GM10248 (cell line): ENCODE measurements at places on chromosomes 4 and X.

DNA sequence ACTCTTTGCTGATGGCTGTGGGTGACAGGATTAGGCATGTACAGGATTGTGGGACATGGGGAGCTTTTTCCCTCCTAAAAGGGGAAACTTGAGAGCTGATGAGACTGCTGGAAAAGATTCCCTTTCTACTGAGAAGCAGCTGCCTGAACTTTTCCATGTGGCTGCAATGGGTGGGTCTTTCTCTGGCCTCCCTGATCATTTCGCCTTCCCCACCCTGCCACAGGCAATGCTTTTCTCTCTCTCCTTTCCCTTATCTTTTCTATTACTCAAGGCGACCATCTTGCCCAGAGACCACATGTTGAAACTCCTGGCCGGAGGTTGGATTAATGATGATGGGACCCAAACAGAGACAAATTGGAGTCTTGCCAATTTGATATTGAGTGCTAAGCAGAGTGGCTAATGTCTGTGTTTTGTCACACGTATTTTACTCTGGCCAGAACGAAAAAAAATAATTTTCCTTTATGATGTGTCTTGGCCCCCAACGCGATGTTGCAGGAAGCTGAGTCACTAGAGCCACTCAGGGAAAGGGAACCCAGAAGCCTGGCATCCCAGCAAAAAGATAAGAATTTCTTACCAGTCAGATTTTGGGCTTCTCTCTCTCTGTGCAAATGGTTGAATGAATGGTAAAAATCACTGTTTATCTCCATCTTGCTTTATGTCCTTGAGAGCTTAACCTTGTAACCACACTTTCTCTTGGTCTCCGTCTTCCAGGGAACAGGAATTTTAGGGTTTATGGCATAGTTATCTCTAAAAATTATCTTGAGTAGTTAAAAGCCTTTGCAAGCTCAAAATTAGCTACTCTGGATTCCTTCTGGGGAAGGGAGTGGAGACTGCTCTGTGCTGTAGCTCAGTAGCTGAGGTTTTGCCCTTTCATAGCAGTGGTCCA, 19.4 kb upstream of the ATP8A1 start:
- DNase-seq: no peak

DNA sequence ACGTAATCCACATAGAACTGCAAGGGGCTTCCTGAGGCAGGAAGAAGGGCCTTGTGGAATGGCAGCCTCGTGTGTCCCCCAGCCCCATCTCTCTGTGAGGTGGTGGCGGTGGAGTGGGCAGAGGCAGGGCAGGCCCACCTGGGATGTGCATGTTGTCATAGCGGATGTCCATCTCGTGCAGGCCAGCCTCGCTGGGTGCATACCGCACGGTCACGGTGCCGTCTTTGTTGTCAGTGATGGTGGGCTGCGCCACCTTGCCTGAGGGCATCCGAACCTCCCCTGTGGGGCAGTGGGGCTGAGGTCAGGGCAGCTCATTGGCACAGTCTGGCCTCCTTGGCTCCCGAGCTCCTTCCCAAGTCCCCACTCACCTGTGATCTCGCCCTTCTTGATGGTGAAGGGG, 20.4 kb downstream of the FLNA start:
- no peak for DNase-seq

DNA sequence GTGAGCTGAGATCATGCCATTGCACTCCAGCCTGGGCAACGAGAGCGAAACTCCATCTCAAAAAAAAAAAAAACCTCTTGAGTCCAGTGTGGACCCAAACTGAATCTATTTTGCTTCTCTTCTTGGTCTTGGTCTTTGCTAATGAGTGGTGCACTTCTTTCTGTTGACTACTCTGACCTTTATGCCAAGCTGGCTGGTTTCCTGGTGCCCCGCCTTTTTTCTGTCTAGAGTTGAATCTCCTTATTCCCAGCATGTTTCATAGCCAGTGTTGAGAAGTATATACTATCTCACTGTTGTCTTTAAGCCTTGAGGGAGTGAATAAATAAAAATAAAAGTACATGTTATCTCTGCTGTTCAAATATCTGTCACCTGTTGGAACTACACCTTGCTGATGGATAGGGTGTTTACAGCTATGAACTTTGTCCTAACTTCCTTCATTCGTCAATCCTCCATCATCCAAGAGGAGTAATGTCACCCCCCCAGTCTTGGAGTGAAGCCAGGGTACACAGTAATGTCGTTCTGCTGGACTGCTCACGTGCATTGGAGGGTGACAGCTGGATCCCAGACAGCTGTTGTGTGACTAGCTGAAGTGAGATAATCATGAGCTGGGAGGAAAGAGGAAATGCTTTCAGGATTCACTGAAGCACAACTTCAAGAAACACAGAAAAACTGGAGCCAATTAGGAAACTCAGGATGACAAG, 99.3 kb upstream of the PRKG2 start:
- DNase-seq: no peak

GRCh38 chr4:8321771-8322170, 52.2 kb downstream of the HTRA3 start:
- DNase-seq: no peak

DNA sequence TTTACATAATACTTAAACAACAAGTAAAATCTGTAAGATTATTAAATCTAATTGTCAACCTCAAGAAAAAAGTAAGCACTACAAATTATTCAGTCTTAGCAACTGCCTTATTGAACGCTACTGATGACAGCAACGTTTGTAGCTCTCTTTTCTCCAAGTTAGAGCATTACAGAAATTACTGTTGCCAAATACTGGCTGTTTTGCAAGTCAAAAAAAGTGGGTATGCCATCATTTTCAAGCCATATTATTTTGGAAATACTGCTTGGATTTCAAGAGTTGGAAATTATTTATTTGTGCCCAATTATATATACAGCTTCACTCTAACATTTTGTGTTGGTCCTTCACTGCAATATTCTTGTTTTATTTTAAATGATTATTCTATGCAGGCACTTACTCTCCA, 221.7 kb downstream of the CXXC4 start:
- no peak for DNase-seq

GRCh38 chrX:105315248-105315647, 94.8 kb upstream of the TEX13A start:
- no peak for DNase-seq

DNA sequence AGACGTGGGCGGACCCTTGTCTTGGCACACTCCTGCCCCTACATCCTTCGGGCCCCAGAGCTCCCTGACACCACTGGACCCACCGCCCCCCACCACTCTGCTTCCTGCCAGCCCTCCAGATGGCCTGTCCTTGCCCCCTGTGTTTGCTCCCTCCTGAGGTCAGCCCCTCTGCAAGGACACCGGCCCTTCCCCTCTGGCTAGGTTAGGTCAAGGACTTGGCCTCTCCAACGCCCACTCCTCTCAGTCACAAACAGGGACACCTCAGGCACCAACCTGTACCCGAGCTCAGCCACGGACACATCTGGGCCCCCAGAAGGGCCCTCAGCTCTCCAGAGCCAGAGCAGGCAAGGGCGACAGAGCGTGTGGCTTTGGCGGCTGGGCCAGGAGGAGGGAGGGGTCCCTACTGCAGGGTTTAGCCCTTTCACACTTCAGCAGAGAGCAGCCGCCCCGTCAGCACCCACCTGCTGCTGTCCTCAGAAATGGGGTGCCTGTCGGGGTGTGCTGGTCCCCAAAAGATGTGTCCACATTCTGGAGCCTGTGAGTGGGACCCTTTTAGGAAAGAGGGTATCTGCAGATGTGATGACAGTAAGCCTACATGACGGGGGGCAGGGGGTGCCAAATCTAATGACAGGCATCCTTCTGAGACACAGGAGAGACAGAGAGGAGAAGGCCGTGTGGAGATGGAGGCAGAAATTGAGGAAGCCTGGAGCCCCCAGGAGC, 23.5 kb upstream of the DUSP9 start:
- no peak for DNase-seq

GRCh38 chrX:15349046-15349445, 13.7 kb upstream of the PIGA start:
- DNase-seq: peak; percentile 23

GRCh38 chr4:178577933-178578332, 1135.7 kb upstream of the AGA start:
- DNase-seq: no peak

DNA sequence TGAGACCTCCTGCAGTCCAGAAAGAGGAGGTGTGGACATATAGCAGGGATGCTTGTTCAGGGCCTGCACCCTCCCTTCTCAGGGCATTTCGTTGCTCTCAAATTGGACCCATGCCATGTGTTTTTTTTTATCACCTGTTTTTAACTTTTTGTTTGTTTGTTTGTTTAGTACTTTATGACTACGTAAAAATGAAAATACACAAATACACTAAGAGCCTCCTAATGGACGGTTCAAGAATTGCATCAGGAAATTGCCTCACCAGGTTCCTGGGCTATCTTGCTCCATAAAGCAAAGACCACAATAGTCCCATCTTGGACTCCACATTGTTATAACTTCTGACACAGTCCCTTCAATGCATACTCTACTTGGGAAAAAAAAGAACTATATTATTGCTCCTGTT, 1685.9 kb upstream of the TENM3 start:
- DNase-seq: peak; percentile 22

DNA sequence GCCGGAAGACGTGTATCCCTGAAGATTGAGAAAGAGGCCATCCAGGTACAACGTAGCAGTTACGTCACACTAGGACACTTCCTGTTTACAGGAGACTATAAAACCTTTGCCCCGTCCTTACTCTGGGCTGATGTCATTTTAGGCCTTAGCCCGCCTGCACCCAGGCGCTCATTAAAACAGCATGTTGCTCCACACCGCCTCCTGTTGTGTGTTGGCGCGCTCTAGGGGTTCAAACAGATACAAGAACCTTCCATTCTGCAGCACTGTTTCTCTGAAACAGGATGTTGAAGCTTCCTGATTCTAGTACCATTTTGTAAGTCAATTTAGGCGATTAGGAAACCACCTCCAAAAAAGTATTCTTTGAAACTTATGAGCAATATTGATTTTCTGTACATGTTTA, 722.1 kb downstream of the PCDH7 start:
- no peak for DNase-seq

DNA sequence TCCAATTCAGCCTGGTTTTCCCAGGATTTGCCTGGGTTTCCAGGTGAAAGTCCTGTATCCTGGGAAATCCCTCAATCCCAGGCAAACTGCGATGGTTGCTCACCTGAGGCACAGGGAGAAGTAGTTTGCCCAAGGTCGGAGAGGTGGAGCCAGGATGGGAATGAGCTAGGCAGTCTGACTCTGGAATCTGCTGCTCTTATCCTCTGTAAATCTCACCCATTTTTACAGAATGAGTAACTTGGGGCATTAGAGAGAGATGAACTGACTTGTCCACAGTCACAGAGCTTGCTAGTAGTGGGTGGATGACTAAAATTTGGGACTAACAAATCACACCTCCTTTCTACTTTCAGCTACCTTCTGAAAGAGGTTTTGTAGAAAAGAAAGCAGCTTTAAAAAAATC, 9.8 kb upstream of the ARX start:
- DNase-seq: no peak

GRCh38 chr4:157226035-157226434, 5.5 kb downstream of the GRIA2 start:
- no peak for DNase-seq

DNA sequence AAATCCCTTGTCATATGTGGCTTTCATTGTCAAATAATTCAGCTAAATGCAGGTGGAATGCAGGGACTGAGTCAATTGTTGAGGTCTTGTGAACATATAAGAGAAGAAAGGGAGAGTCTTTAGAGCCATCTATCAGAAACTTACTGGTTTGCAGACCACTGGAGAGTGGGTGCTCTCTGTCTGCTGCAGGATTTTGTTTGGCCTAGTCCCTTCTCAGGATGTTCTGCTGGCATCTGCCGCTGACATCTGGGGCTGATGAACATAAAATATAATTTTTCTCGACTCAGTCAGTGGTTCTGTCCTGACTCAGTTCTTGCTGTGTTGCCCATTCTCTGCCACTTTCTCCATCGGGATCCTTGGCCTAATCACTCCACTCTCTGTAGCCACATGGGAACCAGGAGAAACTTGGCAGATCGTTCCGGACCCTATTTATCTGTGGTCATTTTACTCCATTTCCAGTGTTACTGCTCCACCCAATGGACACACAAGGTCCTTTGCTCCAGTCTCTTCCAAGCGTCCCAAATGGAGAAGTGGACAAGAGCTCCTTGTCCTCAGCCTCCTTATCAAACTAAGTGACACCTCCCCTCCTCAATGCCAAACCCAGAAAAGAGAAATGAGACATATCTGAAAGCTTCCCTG, 436.2 kb downstream of the FAT4 start:
- DNase-seq: no peak

GRCh38 chr4:40570348-40571077, 59.2 kb downstream of the RBM47 start:
- DNase-seq: no peak

- no peak for DNase-seq
Measured at GRCh38 chr4:4477391-4477790, 64.5 kb downstream of the STX18 start.

DNA sequence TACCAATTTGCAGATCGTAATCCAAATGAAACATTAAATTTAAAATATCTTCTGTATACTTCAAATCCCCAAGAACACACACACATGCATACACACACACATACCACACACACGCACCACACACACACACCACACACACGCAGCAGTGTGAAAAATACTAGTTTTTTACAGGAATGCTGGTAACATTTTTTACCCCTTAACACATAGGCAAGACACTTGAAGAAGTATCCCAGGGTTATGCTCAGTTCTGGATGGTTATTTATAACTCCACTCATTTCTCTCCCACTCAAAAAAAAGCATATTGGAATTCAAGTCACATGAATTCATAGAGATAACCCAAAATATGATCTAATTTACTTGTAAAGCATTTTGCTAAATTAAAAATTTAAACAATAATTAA, 325.5 kb upstream of the SLC7A11 start:
- DNase-seq: no peak

DNA sequence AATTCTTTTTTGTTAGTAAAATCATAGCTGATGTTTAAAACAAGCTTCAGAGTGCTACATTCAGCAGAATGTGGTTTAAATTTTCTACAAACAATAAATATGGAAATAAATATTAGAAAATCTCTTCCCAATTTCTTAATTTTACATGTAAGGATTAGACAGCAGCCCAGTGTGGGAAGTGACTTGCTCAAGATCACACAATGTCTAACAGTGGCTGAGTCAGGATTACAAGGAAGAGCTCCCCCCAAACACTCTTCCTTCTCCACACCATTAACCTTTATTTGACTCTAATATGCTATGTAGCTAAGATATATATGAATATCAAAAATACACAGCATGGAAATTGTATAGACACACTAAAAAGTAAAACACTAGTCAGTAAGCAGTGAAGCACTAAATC, 59.5 kb downstream of the SLC10A7 start:
- DNase-seq: no peak

GRCh38 chr4:242121-242848, 63.0 kb downstream of the ZNF732 start:
- peak; percentile 53 for DNase-seq

DNA sequence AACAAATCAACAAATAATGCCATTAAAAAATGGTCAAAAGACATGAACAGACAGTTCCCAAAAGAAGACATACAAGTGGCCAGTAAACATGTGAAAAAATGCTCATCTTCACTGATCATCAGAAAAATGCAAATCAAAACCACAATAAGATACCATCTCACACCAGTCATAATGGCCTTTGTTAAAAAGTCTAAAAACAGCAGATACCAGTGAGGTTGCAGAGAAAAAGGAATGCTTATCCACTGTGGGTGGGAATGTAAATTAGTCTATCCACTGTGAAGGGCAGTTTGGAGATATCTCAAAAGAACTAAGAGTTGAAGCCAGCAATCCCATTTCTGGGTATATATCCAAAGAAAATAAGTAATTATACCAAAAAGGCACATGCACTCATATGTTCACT, 668.1 kb upstream of the CPEB2 start:
- no peak for DNase-seq
